Activated CD4-positive, alpha-beta T cell treated with anti-CD3 and anti-CD28 coated beads, Interleukin-2, amount 10 ng/mL, durations not matched to agents 7 days and 5 days (primary cell): ENCODE measurements at places on chromosomes 13 and 19. TPM values are rescaled to one million over a fixed set of nuclear protein-coding genes. Genes with fewer than 3 reads are reported as not detected.
A peak's percentile ranks its signal among the peaks of the same experiment; 100 is the strongest.

- H3K36me3 ChIP-seq, result no peaks in the 10 kb centered on the region
- no peak overlapping the region for H3K4me3 ChIP-seq
- H3K27me3 ChIP-seq, result no peaks in the 10 kb centered on the region
- no peak overlapping the region for H3K27ac ChIP-seq
- no peak for DNase-seq
Measured at GRCh38 chr13:107185889-107186288, 618.0 kb upstream of the ARGLU1 start.

DNA sequence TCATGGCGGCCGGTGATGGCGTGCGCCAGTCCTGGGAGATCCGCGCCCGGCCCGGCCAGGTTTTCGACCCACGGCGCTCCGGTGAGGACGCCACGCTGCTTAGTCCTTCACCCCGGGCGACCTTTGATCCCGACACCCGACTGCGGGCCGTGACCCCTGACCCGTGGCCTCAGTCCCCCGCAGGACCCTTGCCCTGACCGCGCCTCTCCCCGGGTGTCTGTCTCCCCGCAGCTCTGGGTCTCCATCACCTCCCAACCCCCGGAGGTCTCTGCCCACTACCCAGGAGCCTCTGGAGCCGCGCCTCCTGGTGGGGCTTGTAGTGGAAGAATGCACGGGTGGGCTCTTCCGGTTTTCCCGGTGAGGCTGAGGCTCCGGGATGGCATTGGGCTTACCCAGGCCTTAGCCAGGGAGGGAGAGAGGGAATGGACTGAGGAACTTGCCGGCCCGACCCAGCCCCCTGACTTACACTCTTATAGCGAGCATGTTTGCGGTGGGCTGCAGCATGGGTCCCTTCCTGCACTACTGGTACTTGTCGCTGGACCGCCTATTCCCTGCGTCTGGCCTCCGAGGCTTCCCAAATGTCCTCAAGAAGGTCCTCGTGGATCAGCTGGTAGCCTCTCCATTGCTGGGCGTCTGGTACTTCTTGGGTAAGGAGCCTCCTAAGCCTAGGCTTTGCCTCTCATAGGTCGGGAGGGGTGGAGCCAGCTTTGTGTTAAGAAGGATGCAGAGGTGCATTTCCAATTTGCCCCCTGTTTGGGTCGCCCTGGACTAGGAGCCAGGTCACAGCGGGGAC, 566 bp downstream of the MPV17L2 start:
- DNase-seq, result no peak
- H3K27ac ChIP-seq, result peak overlapping the region; percentile 93
- peaks cover 25% of the 10 kb centered on the region for H3K4me1 ChIP-seq
- H3K36me3 ChIP-seq, result peaks cover 1% of the 10 kb centered on the region

DNA sequence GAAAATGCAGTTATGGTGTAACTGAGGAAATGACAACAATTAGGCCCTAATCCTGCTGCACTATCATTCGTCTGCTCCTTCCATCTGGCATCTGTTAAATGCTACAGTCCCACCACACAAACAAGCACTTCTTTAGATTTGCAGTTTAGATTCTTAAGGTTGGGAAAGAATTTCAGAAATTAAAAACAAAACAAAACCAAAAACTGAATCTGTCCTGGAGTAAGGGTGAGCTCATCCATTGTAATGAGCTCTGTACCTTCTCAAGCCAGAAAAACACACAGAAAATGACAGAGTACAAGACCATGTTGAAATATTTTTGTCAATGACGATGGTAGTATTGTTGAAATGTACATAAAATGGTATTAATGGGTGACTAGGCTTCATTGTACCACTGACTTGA, 28.3 kb downstream of the SMAD9 start:
- H3K27ac ChIP-seq, result no peak overlapping the region
- no peak for DNase-seq
- no peaks in the 10 kb centered on the region for H3K4me1 ChIP-seq
- no peak overlapping the region for H3K4me3 ChIP-seq
- peaks cover 25% of the 10 kb centered on the region for H3K27me3 ChIP-seq

GRCh38 chr19:17842663-17843291, 5.0 kb downstream of the JAK3 start:
- H3K36me3 ChIP-seq, result peaks cover 65% of the 10 kb centered on the region
- peaks cover 44% of the 10 kb centered on the region for H3K4me1 ChIP-seq
- DNase-seq, result no peak
- H3K4me3 ChIP-seq, result no peak overlapping the region
- H3K27me3 ChIP-seq, result no peaks in the 10 kb centered on the region

DNA sequence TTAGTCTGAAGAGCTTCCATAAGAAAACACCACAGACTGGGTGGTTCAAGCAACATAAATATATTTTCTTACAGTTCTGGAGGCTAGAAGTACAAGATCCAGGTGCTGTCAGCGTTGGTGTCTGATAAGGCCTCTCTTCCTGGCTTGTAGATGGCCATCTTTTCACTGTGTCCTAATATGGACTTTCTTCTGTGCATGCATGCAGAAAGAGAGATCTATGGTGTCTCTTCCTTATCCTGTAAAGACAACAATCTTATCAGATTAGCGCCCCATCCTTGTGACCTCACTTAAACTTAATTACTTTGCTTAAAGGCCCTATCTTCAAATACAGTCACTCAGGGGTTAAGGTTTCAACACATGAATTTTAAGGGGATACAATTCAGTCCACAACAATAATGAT, 14.1 kb upstream of the NDFIP2 start:
- H3K27me3 ChIP-seq, result no peaks in the 10 kb centered on the region
- H3K27ac ChIP-seq, result no peak overlapping the region
- H3K36me3 ChIP-seq, result no peaks in the 10 kb centered on the region
- no peak overlapping the region for H3K4me3 ChIP-seq
- DNase-seq, result no peak

GRCh38 chr13:112072534-112073244, 5.7 kb downstream of the SOX1 start:
- no peak overlapping the region for H3K4me3 ChIP-seq
- peaks cover 67% of the 10 kb centered on the region for H3K27me3 ChIP-seq
- no peak overlapping the region for H3K27ac ChIP-seq
- peaks cover 7% of the 10 kb centered on the region for H3K36me3 ChIP-seq
- peaks cover 3% of the 10 kb centered on the region for H3K4me1 ChIP-seq

DNA sequence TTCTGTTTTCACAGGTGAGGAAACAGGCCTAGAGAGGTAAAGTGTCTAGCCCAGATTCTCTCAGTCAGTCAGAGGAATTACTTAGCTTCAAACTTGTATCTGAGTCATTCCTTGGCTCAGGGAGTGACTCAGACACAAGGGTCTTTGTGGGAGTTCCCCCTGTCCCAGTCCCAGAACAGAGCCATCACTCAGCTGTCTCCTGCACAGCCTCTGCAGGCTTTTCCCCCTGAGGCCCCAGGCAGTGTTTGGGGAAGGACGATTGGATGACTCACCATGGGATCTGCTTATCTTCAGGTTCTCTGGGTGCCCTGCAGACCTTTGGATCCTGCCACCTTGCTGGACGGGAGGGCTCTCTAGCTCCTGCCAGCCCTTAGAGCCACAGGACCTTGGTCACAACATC, 13.2 kb downstream of the ZNF793 start:
- H3K4me1 ChIP-seq, result no peaks in the 10 kb centered on the region
- H3K27me3 ChIP-seq, result no peaks in the 10 kb centered on the region
- H3K36me3 ChIP-seq, result peaks cover 46% of the 10 kb centered on the region
- no peak for DNase-seq
- H3K4me3 ChIP-seq, result no peak overlapping the region

DNA sequence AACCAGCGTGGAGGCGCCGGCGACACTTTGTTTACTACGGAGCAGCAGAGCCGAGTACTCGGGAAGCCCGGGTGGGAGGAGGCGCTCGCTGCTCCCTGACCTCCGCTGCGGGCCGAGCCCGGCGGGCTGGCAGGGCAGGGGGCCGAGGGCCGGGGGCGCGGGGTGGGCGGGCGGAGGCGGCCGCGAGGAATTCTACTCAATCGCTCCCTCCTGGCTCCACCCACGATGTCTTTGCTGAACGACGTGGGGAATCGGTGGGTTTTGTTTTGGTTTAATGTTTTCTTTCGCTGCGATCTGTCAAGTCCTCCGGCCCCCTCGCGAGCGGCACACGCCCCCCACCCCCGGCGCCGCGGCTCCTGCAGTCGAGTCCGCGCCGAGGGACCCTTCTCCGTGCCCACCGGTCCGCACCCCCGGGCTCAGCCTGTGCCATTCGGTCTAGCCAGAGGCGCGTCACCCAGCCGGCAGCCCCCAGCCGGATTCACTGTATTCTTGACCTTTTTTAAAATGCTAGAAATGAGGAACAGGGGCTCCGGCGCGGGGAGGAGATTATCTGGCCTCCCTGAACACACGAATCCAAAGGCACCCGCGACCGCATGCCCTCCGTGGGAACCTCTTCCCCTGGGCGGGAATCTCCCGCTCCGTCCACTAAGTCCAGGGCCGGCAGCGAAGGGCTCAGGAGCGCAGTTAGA, 636 bp upstream of the FOXO1 start:
- no peaks in the 10 kb centered on the region for H3K27me3 ChIP-seq
- DNase-seq, result no peak
- peaks cover 14% of the 10 kb centered on the region for H3K36me3 ChIP-seq
- peaks cover 34% of the 10 kb centered on the region for H3K4me1 ChIP-seq

The RDH8 gene
- total RNA-seq, result not detected

The EDNRB gene
- total RNA-seq, result not detected
